Keratinocyte (primary cell): ENCODE measurements at places on chromosomes 12 and 14.

DNA sequence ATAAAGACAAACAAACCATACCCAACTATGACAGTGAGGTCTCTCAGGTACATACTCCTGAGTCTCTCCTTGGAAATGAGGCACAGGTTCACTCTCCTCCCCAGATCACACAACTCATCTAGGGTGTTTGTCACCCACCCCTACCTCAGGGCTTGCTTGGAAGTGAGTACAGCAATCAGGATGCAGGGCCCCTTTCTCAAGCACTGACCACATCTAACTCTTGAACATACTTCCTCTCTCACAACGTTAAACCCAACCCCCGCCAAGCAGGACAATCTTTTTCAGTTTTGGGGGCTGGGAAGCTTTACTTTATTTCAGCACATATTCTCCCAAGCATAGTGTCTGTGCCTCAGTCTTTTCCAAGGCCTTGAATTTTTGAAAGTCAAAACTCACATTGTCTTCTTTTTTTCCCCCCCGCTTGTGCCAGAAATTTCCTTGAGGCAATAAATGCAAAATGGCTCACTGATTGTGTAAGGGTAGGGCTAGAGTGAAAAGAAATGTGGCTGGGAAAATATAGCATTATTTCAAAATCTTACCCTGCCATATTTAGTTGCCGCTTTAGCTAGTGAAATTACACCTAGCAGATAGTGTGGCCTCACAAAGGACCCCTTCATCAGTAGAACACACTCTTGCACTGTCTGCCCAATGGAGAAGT is 2.4 kb upstream of the GPR65 start:
- no peak for DNase-seq

- no peak for DNase-seq
Measured at GRCh38 chr14:73503648-73504047, 12.9 kb downstream of the RIOX1 start.

DNA sequence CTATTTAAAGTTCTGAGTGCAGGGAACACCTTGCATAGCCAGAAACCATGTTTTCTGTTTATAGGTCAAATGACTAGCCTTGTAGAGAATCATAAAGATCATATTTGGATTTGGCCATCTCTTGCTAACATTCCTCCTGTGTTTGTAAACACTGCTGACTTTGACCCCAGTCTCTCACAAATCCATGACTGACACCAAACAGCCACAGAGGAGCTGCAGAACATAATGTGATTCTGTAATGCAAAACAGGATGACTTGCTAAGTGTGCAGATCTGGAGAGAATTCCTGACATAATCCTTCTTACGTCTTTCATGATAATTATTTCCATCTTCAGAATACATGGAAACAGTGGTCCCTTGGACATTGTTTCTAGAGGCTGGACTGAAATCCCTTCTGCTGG is 211.8 kb downstream of the BMP4 start:
- DNase-seq: no peak

DNA sequence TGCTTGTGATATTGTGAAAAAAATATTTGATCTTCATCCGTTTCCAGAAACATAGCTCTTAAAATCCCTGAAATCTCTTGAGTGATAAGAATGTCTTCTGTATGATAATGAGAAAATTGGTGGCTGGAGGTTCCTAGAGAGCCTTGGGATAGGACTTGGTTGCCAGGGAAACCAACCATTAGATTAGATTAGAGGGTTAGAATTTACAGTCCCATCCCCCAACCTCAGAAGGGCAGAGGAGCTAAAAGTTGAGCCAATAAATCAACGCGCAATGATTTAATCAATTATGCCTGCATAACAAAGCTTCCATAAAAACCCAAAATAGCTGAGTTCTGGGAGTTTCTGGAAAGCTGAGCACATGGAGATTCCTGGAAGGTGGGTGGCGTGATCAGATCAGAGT is 10.6 kb downstream of the SEL1L start:
- no peak for DNase-seq
